Activated T-helper 1 cell treated with anti-CD3 and anti-CD28 coated beads, Interleukin-2, amount 50 U/mL, for 16 hours (primary cell): ENCODE measurements at places on chromosomes 1 and 21.

DNA sequence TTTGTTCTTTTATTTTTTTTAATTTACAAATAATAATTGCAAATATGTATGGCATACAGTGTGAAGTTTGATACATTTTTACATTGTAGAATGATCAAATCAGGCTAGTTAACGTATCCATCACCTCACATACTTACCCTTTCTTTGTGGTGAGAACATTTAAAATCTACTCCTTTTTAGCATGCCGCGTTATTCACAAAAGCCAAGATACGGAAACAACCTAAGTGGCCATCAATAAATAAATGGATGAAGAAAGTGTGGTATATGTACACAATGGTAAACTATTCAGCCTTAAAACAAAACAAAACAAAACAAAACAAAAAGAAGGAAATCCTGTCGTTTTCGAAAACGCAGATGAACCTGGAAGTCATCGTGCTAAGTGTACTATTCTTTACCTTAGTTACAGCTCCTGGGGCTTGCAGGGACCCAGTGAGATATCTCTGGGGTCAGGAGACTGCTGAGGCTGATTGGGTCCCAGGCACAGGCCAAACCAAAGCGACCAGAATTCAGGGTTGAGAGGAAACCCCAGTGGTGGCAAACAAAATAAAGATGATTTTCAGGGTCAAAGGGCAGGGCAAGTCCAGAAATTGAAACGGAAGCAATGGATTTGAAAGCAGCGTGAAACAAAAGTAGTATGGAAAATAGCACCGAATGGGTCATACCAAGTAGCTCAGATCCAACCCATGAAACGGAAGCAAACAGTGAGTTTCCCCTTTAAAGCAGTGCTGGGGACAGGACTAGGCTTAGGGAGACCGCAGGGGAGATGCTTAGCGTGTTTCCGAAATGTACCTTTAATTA is 188.2 kb downstream of the PLPP3 start:
- no peak for DNase-seq

GRCh38 chr1:228159008-228159665 is 6.5 kb upstream of the IBA57 start:
- DNase-seq = no peak

DNA sequence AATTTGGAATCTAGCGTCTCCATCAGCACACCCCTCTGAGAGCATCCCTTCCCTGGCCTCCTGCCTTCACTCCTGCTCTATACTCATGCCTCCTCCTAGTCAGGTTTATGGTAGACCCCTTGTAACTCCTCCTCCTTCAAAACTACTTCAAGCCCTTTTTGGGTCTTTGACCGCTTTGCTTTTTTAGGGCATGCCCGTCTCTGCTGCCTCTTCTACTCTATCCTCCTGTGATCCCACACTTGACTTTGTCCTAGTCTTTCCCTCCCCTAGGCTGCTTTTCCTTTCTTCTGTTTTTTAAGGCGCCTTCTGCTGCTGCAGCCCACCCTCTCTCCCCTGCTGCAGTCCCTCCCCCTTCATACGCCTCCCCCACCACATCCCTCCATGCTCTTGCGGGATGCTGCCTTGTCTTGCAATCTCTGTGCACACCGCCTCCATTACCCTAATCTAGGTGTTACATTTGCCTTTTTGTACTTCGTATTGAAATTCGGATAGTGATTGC is 1.5 kb downstream of the SNX27 start:
- DNase-seq = no peak

- DNase-seq = no peak
Observed at GRCh38 chr1:196344453-196344852, 263.8 kb downstream of the KCNT2 start.

GRCh38 chr1:238409191-238409850 is 518.6 kb upstream of the ZP4 start:
- DNase-seq = no peak

DNA sequence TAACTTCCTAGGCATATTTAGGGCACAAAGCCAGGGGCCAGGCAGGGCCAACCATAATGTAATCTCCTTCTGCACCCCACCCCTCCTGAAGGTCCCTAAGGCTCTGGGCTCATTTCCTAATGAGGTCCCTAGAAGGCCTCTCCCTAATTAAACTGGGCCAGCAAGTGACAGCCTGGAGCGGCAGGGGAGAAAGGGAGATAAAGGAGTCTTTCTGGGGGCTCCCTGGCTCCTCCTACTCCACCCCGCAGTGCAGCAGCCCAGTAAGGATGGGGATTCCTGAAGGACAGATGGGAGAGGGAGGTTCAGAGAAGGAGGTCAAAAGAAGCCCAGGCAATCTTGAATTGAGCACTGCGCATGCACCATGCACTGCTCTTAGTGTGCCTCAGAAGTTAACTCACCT is 12.8 kb downstream of the LRP8 start:
- no peak for DNase-seq

- no peak for DNase-seq
Observed at GRCh38 chr1:193685986-193686385, 499.6 kb upstream of the B3GALT2 start.

- DNase-seq = no peak
Observed at GRCh38 chr1:241638909-241639622, 1.1 kb downstream of the CHML start.

DNA sequence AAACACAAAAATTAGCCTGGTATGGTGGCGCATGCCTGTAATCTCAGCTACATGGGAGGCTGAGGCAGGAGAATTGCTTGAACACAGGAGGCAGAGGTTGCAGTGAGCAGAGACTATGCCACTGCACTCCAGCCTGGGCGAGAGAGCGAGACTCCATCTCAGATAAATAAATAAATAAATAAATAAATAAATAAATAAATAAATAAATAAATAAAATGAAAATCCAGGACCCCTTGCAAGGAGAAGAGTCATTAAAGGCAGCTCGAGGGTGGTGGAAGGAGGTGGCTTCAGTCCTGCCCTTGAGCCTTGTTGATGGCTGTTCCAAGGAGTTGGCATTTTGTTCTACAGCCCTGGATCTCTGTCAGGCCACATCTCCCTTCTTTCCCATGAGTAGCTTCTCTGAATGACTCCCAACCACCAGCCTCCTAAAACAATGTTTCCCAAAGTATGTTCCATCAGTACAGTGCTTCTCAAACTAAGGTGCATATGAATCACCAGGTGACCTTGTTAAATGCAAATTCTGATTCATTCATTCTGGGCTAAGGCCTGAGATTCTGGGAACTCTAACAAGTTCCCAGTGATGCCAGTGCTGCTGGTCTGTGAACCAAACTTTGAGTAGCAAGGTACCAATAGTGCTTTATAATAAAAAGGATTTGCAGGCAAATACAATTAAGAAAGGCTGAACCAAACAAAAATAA is 99.0 kb downstream of the KCNN3 start:
- DNase-seq = no peak

DNA sequence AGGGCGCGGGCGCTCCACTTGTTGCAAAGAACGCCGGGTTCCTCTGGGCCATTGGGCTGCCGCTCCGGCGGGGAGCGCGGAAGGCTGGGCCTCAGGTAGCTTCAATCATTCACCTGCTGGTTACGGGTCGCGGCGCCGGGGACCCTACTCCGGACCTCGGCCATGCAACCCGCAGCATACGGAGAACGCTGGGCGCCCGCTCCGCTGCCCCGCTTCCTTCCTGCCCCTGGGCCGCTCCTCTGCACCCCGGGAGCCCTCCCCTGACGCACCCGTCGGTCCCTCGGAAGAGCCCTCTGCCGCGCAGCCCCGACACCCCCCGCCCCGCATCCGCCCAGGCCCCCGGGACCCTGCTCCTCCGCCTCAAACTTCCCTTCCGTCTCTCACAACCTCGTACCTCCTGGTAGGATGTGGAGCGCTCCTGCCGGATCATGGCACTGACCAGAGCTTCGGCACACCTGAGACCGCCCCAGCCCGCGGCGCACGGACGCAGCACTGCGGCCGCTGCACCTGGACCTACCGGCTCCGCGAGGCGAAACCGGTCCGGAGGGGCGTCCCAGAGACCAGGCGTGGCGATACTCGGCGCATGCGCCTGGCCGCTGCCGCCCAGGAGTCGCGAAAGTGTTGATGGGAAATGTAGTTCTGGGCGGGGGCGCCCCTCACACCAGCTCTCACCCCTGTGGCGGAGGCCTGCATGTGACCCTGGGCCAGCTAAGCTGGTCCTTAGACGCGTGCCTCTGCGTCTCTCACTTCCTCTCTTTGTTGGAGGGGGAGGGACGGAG is at the start of gene PACC1:
Gene PACC1 (minus strand): TSS at position 559 of the 779 bp plus-strand sequence. CDS start 129 bp downstream, at position 430.
- peak; percentile 65 for DNase-seq

DNA sequence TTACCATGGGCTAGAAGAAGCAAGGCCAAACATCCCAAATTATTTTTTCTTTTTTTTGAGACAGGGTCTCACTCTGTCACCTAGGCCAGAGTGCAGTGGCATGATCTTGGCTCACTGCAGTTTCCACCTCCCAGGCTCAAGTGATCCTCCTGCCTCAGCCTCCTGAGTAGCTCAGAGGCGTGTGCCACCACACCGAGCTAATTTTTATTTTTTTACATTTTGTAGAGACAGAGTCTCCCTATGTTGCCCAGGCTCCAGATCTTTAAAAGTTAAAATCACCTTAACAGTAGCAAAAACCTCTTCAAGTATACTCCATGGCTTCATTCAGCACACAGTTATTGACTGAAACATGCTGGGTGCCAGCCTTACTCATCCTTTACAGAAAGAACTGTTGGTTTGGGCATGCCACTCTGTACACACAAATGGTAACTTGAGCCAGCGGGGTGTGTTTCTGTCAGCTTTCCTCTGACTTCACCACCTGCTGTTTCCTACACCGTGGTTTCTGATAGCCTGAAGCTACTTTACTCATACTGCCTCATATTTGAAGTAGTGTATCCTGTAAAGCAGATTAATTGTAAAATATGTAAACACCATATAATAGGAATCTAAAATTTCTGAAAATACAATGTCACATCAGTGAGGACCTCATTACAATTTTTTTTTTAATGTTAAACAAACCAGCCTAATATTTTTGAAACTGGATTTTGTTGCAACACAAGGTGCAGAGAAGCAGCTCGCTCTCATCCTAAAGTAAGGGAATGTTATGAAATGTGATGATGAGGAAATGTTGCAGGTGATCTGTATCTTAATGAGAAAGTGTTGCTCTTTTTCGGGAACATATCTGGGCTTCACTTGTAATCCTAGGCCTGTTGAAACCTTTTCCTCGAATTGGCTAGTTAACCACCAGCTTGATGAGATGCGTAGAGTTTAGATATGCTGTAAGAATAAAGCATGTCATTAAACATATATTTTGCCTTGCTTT is 113.9 kb downstream of the ATP5PO start:
- DNase-seq = no peak

GRCh38 chr1:150798525-150798924 is 9.5 kb downstream of the CTSK start:
- DNase-seq = no peak

GRCh38 chr1:226692051-226692792 is 46.9 kb downstream of the ITPKB start:
- DNase-seq = no peak
